Activated CD4-positive, alpha-beta T cell treated with anti-CD3 and anti-CD28 coated beads, Interleukin-2, amount 50 U/mL, for 4 hours (primary cell): ENCODE measurements at places on chromosomes 3 and 15.

GRCh38 chr3:4139462-4140140 lies 163.6 kb upstream of the SETMAR start:
- DNase-seq, result no peak

DNA sequence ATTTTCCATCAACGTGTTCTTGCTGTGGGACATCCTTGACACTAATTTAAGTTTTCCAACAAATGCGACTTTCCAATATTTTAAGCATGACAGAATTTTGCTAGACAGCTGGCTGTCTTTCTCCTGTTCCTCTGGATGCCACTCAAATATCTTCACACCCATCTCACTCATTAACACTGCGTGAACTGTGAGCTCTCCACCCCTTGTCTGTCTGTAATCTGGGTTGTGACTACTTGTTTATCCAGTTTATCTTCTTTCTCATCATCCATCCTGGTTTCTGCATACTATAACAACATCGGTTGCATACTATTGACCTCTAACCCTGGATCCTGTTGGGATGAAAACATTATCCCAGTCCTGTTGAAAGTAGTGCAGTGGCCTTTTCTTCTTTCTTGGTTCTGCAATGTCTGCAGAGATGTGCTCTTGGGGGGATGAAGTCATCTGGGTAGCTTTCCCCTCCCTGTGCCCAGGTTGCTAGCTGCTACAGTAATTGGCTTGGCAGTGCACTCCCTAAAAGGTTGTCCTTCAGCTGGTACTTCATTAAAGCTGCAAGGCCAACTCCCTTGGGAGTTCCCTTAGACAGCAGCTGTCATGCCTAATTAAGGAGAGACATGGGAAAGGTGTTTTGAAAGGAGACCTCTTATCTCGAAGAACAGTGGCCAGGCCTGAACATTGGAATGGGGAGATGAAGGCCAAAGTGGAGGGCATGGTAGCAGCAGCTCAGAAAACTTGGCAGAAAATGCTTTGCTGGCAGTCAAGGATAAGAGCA lies 24.7 kb downstream of the KAT2B start:
- DNase-seq, result no peak

DNA sequence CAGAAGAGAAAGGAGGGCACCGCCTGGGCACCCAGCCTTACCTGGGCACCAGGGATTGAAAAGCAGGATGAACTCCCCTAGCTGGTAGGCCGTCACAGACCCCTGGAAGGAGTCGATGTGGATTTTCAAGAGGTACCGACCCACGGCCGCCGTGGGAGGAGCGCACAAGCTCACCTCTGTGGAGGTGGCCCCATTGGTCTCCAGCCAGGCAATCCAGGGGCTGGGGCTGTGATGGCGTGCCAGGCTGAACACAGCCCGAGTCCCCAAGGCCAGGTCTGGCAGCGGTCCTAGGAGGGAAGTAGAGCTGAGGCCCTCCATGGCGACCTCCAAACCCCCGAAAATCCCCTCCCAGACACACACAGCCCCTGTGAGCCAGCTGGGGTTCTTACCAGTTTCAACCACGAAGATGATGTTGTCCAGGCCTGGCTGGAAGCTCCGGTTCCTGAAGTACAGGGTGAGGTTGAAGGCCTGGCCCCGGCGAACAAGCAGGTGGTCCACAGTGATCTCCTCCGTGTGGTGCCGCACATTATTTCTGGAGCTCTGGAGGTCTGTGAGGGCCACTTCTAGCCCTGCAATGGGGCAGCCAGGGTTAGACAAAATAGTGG lies 6.6 kb downstream of the TGM5 start:
- DNase-seq, result no peak

DNA sequence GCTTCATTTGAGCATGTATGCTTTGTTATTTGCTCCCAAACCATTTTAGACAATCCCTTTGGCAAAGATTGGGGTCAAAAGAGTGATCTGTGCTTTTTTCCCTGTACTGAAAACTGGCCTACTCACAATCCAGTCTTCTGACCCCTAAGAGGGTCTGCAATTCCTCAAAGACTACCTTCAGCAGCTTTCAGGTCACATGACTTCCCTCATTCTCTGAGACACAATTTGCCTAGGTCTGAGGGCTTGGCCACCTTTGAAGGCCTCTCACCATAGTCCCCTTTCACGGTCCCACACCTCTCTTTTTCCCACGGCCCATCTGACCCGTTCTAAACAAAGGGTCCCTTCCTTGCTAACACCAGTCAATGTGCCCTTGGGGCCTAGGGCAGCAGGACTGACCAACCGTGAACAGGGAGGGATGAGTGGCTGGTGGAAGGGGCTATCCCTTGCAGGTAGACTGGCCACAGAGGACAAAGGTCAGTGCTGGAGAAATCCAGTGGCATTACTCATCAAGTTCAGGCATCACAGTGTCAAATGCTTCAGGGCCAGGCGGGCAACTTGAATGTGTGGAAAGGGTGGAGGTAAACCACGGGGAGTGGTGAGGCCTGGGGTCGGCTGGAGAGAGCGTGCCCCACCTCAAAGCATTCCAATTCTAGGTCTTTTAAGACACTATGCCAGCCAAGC lies 10.8 kb downstream of the RASL12 start:
- no peak for DNase-seq

DNA sequence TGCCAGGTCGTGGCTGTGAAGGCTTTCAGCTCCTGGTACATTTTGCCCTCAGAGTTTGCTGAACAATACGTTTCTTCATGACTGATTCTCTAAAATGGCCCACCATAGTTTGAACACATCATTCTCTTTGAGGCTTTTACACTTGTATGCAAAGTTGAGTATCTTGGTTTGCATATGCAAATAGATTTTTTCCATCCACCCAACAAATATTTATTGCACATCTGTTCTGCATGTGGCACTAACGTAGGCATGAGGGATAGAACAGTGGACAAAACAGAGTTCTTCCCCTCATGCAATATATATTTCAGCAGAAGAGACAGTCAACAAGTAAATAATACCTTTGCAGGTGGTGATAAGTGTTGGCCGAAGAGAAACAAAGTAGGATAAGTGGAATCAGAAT lies 55.2 kb downstream of the KAT2B start:
- no peak for DNase-seq

DNA sequence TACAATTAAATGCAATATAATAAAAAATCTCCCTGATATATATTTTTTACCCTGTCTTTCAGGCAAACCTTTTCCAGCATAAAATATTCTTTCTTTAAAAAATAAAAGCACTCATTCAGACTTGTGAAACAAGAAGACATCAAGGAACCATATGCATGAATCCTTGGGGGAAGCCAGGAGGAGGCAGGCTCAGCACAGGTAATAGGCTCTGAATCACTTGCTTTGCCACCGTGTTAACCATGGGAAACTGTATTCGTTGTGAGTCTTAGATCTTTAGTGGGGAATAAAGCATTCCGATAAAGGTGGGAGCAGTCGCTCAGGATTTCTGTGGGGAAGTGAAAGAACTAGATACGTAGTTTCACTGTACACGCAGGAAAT lies 42.4 kb downstream of the FBN1 start:
- DNase-seq, result no peak

DNA sequence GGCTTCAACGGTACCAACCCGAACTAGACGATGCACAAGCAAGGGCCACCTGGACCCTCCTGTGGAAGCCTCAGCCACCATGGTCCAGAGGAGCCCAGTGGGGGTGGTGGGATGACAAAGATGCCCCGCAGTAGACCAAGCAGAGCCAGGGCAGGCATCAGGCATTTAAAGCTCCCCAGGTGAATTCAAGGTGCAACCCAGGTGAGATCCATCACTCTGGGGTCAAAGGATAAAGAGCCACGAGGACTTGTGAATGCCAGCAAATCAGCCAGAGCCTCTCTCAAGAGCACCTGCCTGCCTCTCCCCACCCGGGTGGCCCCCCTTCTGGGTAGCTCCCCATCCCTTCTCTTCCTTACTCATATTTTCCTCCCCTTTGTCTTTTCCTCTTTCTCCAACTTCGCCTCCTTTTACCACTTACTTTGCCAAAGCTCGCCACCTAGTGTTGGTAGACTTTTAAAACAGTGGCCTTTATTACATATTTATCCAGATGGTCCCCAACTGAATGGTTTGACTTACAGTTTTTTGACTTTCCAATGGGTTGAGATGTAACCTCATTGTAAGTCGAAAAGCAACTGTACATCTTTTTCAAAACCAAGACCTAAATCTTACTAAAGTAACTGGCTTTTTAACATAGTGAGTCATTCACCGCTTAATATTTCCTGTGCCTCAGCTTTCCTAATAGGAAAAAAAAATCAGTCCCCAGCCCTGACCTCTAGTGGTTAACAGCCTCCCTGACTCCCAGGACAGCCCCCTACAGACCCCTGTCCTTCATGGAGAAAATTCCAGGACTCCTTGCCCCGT lies 18.8 kb downstream of the PLA2G4F start:
- no peak for DNase-seq

DNA sequence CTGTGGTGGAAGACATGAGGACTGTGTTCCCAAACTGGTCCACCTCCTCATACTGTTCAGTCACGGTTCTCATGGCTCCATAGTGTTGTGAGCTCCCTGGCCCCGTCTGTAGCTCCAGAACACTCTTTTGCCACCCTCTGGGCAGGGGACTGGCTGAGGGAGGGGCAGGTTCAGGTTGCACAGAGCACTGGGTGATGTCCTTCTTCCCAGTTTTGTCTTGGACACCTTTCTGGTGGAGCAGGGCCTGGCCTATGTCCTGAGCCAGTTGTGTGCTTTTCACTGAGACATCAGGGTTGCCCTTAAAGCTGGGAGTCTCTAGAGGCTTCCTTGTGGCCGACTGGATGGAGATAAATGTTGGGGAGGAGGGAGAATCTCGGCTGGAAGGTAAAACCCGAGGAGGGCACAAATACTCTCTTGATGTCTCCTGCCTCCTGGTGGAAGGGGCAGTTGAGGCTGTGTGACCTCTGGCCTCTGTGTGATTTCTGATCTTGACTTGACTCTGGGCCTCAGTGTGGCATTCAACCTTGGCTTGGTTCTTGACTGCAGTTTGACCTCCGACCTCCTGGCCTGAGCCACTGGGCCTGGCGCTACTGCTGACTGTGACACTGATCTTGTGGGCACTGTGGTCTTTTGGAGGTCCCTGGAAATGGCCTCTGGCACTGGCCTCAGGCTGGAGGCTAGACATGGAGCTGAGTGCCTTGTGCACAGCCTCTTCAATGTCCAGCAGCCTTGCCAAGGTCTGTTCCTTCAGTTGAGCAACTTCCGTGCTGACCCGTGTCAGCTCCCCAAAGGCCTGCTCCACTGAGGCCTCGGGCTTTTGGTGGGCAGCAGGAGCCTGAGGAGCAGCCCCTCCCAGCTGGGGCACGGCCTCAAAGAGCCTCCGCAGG lies 8.1 kb downstream of the XIRP1 start:
- DNase-seq, result no peak

DNA sequence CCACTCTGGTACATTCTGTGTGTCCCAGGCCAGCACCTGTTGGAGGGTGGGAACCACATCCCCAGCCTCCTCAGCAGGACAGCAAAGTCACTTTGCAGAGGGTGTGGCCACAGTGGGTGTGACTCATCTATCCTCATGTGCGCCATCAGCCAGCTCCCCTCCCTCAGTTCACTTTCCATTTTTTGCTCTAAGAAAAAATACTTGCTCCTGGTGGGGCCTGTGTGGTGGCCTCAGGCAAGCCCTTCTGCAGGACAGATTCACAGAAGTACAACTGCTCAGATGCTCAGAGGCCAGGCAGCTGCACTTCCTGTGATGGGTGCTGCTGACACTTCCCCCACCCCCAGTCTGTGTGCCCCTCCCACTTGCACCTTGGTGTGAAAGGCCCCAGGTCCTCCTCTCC lies 78.3 kb upstream of the ALDH1L1 start:
- no peak for DNase-seq

DNA sequence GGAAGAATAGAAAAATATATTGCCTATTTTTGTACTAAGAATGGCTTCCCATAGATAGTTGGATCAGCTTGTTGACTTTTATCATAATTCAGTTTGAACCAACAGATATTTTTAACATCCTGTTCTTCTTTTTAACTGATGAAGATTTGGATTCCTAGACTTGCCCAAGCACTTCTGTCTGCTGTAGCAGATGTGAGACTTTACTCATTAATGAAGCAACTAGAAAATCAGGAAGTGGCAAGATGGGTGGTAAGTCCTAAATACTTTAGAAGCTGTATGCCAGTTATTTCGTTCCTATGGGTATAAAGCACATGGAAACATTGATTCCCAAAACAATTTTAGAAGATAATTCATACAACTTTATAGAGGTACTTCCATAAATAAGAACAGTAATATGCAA lies 8.4 kb downstream of the PIGB start:
- DNase-seq, result no peak

- DNase-seq, result no peak
Observed at GRCh38 chr15:27958911-27959578, 140.1 kb downstream of the OCA2 start.

- no peak for DNase-seq
Observed at GRCh38 chr15:59501597-59501996, 63.6 kb downstream of the FAM81A start.

- no peak for DNase-seq
Observed at GRCh38 chr15:84783493-84784251, 33.5 kb upstream of the ALPK3 start.

DNA sequence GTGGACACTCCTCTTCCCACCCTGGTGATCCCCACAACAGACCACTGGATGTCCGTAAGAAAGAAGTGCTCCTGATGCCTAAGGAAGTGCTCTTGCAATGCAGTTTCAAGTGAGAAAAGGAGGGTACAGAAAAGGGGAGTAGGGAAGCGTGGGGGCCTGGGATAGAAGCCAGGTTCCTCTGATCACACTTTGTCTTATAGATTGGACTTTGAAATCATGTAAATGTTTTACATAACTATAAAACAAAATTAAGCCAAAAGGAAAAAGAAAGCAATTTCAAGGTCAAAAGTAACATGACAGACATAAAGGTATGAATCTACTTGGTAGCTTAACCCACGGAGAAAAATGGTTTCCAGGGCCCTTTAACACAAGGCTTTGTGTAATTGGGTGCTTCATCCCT lies 107.3 kb upstream of the TRPM1 start:
- DNase-seq, result no peak

DNA sequence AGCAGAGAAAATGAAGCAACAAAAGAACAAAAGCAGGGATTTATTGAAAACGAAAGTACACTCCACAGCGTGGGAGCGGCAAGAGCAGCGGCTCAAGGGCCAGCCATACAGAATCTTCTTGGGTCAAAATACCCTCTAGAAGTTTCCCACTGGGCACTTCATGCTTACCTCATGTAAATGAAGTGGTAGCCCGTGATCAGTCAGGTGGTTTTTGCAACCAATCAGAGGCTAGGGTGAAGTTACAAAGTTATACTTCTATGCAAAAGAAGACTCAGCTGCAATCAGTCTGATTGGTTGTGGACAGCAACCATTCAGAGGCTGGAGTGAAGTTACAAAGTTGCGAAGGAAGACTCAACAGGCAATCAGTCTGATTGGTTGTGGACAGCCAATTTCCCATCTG lies 37.8 kb upstream of the TRH start:
- DNase-seq, result no peak

GRCh38 chr3:177591379-177591778 lies 394.1 kb upstream of the TBL1XR1 start:
- DNase-seq, result no peak

DNA sequence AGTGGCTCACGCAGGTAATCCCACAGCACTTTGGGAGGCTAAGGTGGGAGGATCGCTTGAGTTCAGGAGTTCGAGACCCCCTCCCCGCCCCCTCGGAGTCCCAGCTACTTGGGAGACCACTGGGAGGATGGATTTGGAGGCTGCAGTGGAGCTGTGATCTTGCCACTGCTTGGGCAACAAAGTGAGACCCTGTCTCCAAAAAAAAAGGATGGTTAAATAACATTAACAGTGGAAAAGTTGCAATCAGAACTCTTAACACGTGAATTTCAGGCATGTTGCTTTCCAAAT lies 1.4 kb upstream of the TMEM87A start:
- no peak for DNase-seq

GRCh38 chr3:183818706-183819624 lies 6.4 kb downstream of the MAP6D1 start:
- DNase-seq, result no peak
